ENCODE measurements at places on chromosomes 12 and 14.

DNA sequence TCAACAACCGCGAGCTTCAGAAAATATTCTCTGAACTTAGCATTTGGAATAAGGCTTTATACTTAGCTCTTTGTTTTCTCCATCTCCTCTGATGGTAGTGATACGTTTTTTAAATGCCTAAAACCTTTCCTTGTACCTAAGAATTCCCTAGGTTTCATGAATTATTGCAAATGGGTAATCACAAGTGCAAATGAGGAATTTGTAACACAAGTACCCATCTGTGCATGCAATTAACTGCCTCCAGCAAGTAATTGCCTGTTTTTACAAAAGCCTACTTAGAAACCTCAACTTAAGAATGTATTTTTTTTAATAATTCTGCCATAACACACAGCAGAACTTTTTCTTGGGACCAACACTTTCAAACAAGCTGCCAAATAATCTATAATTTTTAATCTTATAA, 149.2 kb downstream of the PHLDA1 start:
- DNase-seq, result no peak

- no peak for DNase-seq
Measured at GRCh38 chr12:88579601-88580050, 645 bp downstream of the KITLG start.

GRCh38 chr12:95225645-95226212, 8.1 kb downstream of the VEZT start:
- no peak for DNase-seq

DNA sequence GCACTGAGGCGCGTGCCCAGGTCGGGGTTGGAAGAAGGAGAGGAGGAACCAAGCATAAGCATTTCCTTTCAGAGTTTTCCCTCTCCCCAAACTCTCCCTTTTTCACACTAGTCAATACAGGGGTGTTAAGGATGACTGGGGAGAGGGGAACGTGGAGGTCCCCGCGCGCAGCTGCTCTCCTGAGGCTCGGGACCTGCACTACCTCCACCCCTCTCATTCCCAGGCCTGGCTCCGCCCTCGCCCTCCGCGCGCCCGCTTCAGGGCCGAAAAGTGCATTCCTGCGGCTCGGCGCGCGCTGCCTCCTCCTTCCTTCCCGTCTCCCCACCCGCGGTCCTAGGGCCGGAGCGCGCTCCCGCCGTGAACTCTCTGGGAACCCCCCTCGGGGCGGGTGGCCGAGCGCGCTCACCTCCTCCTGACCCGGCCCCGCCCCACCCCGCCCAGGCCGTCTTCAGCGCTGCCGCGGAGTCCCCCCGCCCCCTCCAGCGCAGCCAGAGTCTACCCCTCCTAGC, 11.3 kb downstream of the RARG start:
- peak; percentile 45 for DNase-seq

- no peak for DNase-seq
Measured at GRCh38 chr14:75460394-75460793, 32.6 kb downstream of the JDP2 start.

DNA sequence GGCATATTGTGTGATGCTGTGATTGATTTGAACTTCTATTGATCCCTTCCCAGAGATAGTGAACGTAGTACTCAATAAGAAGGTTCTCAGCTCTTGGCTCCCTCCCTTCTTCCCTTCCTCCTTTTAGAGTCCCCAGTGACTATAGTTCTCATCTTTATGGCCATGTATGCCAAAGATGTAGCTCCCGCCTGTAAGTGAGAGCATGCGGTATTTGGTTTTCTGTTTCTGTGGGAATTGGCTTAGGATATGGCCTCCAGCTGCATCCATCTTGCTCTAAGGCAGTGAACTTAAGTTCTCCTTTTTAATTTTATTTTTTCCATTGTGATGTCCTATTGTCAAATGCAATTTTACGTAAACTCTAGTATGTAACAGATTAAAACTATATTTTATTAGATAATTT, 109.5 kb downstream of the AEBP2 start:
- DNase-seq, result no peak

DNA sequence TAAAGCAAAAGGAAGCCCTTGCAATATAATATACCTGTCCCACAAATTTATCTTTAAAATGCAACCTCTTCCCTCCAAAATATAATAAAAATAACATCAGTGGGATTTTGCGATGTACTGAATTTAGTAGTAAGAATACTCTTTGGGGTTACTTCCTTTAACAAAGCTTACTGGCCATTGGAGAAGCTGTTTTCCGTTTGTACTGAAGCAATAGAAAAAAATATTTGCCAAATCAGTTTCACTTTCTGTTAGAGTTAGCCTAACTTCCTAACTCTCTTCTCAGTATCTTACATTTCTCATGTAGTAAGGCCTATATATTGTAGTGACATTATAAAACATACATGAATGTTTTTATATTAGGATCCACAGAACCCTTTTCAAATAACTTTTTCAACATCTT, 3.7 kb downstream of the MAX start:
- DNase-seq, result no peak

DNA sequence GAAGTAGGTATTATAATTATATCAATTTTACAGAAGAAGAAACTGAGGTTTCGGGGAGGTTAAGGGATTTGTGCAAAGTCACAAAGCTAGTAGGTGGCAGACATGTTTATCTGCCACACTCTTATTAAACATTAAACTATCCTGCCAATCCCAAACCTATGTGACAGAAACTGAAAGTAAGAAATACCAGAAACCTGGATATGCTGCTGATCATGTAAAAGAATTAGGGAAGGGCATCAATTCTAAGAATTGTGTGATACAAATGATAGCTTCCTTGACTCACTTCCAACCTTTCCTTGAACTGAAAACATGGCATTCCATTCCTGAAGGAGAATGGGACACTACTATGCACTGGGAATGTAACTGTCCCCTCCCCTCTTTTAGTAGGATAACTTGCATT, 16.9 kb downstream of the TAOK3 start:
- no peak for DNase-seq

GRCh38 chr14:21385188-21385904, 1.5 kb upstream of the SUPT16H start:
- DNase-seq, result no peak

GRCh38 chr14:100567877-100568163, 19.4 kb downstream of the BEGAIN start:
- no peak for DNase-seq

GRCh38 chr12:120067901-120068300, 48.7 kb downstream of the RAB35 start:
- DNase-seq, result no peak

DNA sequence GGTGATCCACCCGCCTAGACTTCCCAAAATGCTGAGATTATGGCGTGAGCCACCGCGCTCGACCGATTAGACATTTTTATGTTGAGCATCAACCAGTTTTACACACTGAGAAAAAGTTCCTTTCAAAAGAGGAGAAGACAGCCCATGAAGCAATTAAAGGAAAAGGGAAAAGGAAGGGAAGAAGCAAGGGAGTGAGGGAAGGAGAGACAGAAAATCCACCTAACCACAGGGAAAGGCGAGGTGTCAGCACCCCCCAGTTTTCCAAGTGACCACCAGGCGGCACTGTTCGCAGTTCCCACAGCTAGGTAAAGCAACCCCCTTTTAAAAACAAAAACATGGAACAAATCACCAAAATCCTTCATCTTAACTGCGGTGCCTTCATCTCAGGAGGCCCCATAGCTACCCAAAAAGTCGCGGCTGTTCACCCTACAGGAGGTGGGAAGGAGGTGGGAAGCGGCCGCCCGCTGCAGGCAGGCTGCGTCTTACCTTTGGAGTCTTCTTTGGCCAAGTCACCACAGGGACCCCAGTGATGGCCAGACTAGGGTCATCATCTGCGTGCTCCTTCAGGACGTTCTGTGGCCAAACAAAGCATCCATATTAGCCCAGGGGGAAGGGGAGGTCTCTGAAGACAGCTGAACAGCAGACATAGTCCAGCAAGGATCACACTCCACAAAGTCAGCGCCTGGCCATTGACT, 86.6 kb downstream of the KDM2B start:
- DNase-seq, result no peak

- no peak for DNase-seq
Measured at GRCh38 chr12:24530689-24531088, 418.2 kb downstream of the BCAT1 start.

- no peak for DNase-seq
Measured at GRCh38 chr14:35553808-35554207, 19.8 kb downstream of the INSM2 start.

GRCh38 chr14:105532735-105533141, 6.4 kb downstream of the TMEM121 start:
- DNase-seq, result no peak

GRCh38 chr12:108126990-108127501, 2.0 kb upstream of the WSCD2 start:
- DNase-seq, result no peak
